Stimulated activated CD4-positive, alpha-beta T cell treated with anti-CD3 and anti-CD28 coated beads, Interleukin-15, amount 100 ng/mL, for 1 hour (primary cell): ENCODE measurements at places on chromosomes 3 and 15.

DNA sequence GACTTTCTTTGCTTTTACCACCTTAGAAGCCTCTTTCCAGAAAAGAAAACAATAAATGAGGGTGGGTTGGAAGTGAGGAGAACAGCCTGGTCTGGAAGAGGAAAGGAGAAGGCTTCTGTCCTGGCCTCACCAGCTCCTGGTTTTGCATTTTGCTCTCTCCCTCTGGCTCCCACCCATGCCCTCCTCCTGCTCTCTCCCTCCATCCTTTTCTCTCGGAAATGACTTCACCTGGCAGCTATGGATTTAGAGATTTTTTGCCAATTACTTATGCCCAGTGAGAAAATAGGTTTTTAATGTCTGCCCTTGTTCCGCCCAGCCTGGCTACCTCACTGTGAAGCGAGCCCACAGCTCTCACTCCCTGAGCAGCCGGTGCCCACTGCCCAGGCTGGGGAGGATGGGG lies 77.9 kb upstream of the NTRK3 start:
- DNase-seq: no peak

DNA sequence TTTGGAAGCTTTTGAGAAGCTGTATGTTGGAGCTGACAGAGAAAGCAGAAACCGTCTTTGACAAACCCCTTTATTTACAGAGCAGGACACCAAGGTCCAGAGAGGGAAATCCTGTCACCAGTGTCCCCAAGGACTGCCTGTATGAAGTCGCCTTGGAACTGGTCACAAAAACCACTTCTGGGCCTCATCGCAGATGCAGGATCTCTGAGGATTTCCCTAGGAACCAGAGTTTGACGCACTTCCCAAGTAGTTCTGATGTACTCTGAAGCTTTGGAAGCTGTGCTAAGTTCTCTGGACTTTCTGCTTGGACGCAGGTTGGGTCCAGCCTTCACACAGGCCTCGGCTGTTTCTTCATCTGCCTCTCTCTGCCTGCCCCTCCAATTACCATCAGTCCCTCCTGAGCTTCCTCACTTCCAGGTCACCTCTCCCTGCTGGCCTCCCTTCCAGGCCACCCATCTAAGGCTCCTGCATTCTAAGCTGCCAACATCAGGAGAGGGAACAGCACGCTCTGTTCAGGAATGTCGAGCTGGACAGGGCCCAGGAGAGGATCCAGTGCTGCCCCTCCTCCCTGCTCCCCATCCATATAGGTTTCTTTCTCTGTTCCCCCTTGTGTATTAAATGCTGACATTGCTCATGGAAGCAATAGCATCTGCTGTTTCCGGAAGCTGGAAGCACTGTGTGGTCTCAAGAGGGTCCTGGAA lies 270.8 kb downstream of the OPA1 start:
- no peak for DNase-seq

DNA sequence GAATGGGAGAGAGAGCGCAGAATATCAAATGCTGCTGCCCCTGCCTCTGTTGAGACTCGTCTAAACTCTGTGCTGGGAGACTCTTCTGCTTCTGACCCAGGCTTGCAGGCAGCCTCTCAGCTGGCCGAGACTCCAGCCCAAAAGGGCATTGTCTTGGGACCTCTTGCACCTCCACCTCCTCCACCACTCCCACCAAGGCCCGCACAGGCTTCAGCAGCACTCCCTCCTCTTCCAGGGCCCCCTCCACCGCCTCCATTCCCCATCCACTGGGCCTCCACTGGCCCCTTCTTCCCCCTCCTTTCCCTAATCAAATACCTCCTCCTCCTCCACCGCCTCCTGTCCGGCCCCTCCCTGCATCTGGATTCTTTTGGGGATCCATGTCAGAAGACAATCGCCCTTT lies 31.3 kb downstream of the GMNC start:
- no peak for DNase-seq

DNA sequence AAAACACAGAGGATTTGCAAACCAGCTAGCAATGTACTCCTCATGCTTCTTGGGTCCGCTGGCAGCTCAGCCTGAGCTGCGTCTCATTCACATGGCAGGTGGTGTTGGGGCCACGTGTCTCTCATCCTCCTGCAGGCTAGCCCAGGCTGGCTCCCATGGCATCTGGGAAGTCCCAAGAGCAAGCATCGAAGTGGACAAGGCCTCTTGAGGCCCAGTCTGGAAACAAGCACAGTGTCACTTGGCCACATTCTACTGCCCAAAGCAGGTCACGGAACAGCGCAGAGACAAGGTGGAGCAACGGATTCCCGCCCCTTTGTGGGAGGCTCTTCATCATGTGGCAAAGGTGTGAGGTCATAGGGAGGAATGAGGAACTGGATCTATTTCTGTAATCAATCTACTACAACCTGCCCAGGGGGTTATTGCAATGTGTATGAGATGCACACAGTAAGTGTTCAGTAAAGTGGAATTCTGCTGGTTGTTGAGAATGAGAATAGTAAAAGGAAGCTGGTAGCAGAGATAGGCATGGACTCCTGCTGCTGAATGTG lies 128.3 kb downstream of the TPRA1 start:
- DNase-seq: no peak

GRCh38 chr3:115697263-115698053 lies 74.1 kb downstream of the GAP43 start:
- DNase-seq: no peak

DNA sequence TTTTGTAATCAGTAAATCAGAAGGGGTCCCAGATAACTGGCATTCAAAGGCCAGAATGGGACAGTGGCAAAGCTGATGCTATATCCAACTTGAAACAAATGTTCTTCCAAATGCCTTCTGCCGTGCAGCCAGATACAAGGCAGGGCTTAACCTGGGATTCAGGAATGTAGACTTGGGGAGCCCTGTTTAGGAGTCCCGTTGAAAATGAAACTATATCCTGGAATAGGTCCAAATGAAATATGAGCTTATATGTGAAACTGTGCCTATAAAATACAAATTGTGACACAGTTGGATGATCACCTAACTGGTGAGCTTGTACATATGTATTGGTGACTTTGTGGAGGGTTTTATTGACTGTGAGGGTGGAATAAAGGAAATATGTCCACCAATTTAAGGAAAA lies 28.7 kb downstream of the FRMD4B start:
- DNase-seq: no peak

GRCh38 chr15:98001663-98002194 lies 41.2 kb downstream of the ARRDC4 start:
- DNase-seq: no peak

DNA sequence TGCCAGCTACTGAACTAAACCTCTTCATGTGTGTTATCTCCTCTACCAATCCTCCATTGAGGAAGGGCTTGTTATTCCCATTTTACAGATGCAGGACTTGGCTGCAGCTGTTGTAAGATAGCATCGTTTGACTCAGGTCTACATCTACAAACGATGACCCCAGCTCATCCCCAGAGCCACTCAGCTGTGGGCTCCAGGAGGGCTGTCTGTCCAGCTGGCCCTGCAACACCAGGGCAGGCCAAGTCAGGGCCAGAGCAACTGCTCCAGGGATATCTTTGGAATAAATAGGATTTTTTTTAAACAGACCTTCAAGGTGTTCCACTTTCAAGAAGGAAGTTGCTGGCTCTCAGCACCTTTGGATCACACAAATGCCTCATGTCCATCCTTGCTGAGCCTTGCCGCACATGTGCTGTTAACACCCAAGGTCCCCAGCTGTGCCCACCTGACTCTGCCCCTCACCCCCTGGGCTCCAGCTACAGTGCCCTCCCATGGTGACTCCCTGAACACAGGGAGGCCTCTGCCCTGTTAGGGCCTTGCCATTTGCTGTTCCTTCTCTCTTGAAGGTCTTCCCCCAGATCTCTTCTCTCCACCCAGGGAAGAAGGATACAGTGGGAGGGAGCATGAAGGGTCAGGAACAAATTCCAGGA lies 31.0 kb downstream of the ALDH1L1 start:
- no peak for DNase-seq

DNA sequence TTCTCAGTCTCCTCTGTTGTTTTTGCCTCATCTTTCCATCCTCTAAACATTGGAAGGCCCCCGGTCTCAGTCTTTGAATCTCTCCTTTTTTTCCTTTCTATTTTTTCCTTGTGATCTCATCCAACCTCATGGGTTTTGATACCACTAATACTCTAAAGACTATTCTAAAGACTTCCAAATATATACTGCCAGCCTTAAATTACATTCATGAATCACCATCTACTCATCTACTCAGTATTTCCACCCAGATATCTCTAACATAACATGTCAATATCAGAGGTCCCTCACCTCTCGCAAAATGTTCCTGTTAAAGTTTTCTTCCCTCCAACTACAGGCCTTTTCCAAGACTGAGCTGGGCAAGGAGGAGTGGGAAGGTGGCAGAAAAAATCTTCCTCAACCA lies 282.5 kb upstream of the TTC14 start:
- no peak for DNase-seq

- no peak for DNase-seq
Measured at GRCh38 chr3:51393564-51393963, 2.5 kb downstream of the RBM15B start.

- DNase-seq: no peak
Measured at GRCh38 chr15:53437366-53437765, 322.1 kb downstream of the WDR72 start.

DNA sequence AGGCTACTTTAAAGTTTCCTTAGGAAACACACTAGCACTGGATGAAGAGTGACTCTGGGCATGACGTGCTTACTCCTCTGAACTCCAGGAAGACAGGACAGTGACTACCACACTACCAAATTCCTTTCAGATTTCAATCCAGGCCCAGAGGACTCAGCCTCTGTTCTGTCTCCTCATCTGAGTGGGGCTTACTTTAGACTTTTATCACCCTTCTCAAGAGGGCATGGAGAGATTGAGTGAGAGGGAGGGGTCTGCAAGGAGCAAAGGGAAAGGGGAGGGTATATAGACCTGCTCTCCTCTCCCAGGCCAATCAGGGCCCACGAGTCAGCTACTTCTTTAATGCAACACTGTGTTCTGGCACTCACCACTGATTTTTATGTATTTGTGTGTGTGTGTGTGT lies 29.4 kb upstream of the RSL24D1 start:
- no peak for DNase-seq

DNA sequence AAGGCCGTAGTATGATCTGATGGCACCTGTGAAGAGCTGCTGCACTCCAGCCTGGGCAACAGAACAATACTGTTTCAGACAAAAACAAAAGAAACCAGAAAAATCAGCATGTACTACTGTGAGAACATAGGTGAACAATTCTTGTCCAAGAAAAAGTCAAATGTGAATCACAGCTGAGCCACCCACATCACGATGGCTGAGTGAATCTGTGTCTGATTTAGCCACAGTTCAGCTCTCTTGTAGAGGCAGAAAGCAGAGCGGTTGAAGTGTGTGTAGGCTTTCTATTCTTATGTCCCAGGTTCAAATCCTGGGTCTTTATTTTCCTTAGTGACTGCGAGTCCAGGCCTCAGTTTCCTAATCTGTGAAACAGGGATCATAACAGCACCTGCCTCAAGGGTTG lies 4.4 kb upstream of the FURIN start:
- DNase-seq: no peak

- no peak for DNase-seq
Measured at GRCh38 chr3:98809557-98809956, 46.4 kb downstream of the ST3GAL6 start.

GRCh38 chr3:108862865-108863798 lies 40.5 kb downstream of the TRAT1 start:
- DNase-seq: no peak

DNA sequence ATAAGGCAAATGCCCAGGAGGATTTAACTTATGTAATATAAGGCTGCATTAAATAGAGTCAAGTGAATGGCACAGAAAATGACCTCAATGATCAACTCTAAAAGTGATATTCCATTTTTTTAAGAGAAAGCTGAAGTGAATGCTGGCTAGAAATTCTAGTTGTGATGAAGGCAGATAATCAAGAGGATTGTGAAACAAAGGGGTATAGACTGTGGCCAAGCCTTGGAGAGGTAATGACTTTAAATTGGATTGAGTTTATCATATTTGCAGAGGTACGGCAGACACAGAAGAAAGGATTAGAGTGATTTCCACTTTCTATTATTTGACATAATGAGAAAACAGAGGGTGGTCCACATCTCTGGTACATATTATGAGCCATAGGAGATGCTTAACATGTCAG lies 269.2 kb downstream of the MECOM start:
- no peak for DNase-seq

DNA sequence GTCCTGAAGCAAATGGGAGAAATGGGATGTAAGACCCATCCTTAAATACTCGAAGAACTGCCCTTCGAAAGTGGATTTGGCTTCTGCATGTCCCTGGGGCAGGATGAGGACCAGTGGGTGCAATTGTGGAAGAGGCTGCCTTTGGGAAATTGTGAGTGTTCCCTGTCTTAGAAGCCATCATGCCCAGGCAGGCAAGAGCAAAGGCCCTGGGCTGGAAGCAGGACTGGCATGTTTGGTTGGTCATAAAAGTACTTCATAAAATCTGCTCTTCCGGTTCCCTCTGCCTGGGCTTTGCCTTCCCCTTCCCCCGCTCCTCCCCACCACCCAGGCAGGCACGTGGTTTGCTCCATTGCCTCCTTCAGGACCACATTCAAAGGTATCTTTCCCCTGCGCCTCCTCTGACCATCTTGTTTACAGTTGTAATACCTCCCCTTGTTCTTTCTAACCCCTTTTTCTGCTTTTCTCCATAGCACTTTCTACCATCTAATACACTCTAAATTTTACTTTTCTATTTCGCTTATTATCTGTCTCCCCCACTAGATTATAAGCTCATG lies 8.3 kb downstream of the MINAR1 start:
- DNase-seq: no peak

DNA sequence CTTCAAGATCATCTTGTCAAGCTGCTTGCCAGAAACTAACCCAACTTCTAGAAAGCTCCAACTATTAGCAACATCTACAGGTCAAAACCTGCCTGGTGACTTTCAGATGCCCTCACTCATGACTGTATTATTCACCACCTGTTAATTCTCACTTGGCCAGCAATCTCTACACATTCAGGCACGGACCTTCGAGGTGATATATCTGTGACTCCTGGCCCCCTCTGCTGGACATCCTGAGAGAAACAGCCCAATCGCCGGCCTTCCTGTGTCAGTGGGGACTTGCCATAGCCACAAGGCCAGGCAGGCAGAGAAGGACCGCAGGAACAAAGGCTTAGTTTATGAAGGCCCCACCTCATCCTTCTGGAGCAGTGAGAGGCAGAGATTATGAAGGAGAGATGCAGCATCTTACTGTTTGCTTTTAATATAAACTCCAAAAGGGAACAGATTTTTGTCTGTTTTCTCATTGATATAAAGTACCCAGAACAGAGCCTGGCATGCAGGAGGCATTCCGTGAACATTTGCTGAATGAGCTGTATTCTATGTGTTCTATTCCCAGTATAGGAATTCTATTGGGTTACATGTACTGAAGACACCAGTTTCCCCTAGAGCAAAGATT lies 24.4 kb upstream of the OCA2 start:
- DNase-seq: no peak

DNA sequence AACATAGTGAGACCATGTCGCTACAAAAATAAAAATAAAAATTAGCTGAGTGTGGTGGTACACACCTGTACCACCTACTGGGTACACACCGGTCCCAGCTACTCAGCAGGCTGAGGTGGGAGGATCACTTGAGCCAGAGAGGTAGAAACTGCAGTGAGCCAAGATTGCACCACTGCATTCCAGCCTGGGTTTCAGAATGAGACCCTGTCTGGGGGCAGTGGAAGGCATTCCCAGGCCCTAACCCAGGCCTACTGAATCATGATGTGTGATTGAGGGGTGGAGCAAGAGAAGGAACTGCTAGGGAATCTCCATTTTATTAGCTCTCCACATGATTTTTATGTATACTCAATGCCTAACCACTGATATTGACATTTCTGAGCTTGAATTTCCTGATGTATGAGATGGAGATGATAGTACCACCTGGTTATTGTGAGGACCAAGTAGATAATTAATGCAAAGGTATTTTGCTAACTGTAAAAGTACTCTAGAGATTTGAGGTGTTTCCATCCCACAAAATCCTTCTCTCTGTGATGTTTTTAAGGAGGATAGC lies 169.5 kb upstream of the UMPS start:
- DNase-seq: no peak
